ENCODE measurements at places on chromosomes 4 and X. TPM values are rescaled to one million over a fixed set of nuclear protein-coding genes. Genes with fewer than 3 reads are reported as not detected.

DNA sequence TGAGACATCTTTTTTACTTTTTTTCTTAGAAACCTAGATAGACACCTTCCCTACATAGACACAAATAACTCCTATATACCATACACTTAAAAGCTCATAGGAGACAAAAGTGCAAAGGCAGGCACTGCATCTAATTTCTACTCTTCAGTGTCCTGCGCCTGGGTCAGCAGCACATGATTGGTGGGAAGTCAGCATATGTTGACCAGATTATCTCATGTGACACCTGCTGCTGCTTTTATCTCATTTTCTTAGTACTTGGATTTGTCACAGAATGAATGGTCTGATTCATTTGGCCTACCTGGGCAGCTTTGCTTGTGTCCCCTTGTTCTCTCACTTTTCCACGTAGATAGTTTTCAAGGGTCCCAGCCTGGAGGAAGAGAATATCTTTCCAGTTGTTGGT is 24.9 kb upstream of the LNX1 start:
- no peak for DNase-seq

GRCh38 chrX:65712005-65712806 is 44.8 kb downstream of the MSN start:
- no peak for DNase-seq

DNA sequence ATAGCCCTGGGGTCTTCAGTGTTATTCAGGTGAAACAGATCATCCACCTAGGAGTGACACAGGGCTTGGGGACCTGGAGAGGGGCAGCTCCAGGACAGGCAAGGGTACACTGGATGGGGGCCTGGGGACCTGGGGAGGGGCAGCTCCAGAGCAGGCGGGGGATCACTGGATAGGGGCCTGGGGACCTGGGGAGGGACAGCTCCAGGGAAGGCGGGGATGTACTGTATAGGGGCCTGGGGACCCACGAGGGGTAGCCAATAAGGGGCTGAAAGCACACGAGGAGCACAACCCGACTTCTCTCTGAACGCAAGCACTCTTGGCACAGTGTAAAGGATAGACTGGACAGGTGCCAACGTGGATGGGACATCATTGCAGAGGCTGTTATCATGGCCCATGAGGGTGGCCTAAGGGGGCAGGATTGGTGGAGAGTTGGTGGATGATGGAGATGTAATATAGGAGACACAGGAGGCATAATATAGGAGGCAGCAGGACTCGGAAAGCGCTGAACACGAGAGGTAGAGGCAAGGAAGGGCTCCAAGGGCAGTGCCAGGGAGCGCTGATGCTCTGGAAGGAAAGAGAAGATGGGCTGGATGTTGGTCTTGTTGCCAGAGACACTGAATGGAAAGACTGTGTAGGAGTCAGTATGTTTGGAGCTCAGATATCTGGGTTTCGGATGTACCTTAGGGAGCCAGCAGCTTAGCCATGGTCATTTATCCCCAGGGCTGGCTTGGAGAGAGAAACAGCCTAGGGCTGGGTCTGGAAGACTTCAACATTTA is 37.9 kb upstream of the FGFBP2 start:
- no peak for DNase-seq

DNA sequence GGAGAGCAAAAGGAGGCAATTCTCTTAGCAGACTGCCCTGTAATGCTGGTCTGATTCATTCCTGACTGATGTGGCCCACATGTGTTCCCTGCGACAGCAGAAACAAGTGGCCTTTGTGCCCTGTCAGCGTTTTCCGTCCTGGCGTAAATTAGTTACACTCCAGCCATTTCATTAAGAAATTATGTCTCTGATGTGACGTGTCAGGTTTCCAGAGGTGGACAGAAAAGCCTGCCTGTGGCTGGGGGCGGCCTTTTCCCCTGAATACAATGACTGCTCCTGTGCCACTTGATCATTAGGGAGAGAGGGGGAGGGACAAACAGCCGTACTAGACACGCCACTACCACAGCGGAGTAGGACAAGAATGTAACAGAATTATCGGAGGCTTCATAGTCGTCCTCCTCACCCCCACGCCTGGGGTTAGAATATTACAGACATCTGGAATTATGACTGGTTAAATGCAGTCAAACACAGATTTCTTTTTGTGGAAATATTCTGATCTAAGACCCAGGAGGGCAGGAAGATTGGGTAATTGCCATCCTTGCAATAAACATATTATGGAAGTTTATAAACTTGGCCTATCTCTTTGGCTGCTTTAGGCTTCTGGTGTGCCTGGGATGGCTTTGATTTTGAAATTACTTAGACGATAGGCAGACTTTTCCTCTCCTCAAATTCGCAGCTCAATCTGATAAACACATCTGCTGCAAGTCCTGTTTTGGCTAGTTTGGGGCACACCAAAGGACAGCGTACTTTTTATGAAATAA is 146.2 kb upstream of the BCOR start:
- DNase-seq: no peak

GABRE gene
- 176 TPM for total RNA-seq

DNA sequence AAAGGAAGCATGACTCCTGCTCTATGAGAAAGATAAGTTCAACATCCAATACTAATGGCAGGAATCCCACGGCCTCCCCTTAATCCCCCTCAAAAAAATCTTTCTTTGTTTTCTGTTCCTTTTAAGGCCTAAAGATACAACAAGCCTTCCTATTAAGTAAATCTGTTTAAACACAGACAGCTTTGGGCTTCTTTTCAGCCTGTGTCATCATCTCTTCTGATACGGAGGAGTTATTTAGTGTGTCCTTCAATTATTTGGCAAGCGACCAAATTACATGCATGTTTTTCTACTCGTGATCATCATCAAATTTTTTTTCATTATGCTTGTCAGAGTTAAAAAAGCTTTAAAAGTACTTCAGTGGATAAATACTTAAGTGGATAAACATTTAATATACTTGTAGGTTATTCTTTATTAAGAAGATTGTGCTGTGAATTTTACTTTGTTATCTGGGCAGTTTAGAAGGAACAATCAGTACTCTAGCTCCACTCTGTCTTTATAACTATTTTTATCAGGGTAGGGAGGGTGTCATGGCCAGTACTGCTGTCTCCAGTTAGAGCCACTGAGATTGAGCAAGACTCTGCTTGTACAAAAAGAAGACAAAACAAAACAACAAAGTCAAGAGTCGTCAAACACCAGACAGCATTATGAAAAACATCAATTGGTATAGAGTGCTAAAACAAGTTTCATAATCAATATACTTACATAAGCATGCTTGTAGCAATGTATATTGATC is 210.7 kb downstream of the PRR32 start:
- no peak for DNase-seq

- no peak for DNase-seq
Observed at GRCh38 chrX:54509400-54509799, 13.4 kb upstream of the FGD1 start.

MID2 gene
- total RNA-seq: 25.5 TPM

DNA sequence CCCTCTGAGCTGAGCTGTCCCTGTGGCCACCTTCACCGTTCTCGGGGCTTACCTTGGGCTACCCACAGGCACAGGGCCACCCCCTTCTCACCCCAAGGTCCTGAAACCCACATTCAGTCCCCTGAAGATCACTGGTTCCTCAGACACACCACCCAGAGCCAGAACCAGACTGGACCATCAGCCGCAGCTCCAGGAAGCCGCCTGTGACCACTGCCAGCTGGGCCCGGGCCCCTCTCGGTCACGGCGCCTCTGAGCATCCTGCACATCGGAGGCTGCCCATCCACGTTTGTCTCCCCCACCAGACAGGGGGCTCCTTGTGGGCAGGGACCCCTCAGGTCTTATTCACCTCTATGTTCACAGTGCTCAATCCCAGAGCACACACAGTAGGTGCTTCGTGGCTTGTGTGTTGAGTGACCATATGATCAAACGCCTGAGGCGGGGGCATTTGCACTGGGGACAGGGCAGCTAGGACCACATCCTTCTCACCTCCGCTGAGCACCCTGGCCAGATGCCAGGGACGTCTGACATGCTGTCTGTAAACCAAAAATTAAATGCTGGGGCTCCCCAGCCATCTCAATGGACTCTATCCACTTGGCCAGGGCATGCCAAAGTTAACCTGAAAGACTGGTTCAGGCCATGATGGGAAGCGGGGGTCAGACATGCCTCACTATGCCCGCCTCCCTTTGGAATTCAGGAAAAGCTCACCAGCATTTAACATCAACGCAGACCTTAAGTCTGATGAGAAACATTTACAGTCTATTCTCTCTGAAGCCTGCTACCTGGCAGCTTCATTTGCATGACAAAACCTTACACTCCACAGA is 109.4 kb upstream of the AFAP1 start:
- no peak for DNase-seq

P2RY8 gene
- total RNA-seq: 0.74 TPM

RENBP gene
- 4.2 TPM for total RNA-seq

- no peak for DNase-seq
Observed at GRCh38 chr4:113452868-113453620, 308.5 kb downstream of the CAMK2D start.

CFP gene
- total RNA-seq: 0.74 TPM

All from vagina (tissue), 2 donors.